ENCODE measurements at places on chromosomes 7 and 10. TPM values are rescaled to one million over a fixed set of nuclear protein-coding genes. Genes with fewer than 3 reads are reported as not detected.

The PRDX3 gene
- 95.0 TPM for total RNA-seq

The SGMS1 gene
- total RNA-seq = 78.8 TPM

The ACTR3C gene
- total RNA-seq = 18.2 TPM

The GDF2 gene
- total RNA-seq = not detected

GRCh38 chr10:101050208-101051069, 11.3 kb upstream of the KAZALD1 start:
- DNase-seq = no peak

- DNase-seq = no peak
Observed at GRCh38 chr7:80790877-80791276, 128.0 kb downstream of the SEMA3C start.

DNA sequence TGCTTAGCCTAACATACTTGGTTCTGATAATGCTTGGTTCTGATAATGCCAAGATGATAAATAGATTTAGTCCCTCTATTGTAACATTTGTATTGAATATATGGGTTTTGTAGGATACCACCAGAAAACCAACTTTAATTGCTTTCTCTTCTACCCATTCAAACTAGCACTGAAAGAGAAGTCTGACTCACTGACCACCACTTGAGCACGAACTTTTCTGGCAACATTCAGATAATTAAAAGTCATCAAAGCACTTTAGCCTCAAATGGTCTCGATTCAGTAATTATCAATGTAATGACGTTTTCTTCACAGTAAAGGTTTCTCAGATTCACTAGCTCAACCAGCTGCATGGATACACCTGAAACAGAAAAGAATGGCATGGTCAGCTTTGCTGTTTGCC, 63.0 kb downstream of the HDAC9 start:
- DNase-seq = no peak

DNA sequence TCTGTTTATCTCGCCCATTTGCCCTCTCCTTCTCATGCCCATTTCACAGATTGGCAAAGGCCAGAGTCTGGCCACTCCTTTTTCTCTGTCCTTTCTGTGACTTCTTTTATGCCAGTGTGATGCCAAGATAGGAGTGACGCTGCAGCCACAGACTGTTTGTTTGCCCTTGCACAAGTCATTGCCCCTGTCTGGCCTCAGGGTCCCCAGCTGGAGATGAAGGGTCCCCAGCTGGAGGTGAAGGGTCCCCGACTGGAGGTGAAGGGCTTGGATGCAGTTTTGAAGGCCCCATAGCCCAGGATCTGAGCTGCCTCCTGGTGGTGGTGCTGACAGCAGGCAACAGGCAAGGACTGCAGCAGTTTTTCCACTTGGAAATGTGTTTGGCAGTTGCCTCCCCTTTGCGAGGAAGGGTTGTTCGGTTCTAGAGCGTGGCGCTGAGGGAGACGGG, 50.8 kb upstream of the SLC29A3 start:
- DNase-seq = no peak

- DNase-seq = no peak
Observed at GRCh38 chr7:749140-749551, 22.1 kb upstream of the PRKAR1B start.

GRCh38 chr10:121658611-121659010, 60.4 kb upstream of the FGFR2 start:
- no peak for DNase-seq

GRCh38 chr10:2972216-2972615, 95.1 kb upstream of the PFKP start:
- DNase-seq = no peak
